ENCODE measurements at places on chromosomes 2 and 18. TPM values are rescaled to one million over a fixed set of nuclear protein-coding genes. Genes with fewer than 3 reads are reported as not detected.

GRCh38 chr2:149422337-149422990 is 92.1 kb downstream of the LYPD6 start:
- DNase-seq, result peak; percentile 40
- no peaks in the 10 kb centered on the region for H3K27me3 ChIP-seq
- peak overlapping the region; percentile 18 for H3K27ac ChIP-seq
- peaks cover 14% of the 10 kb centered on the region for H3K4me1 ChIP-seq

GRCh38 chr2:68653538-68653982 is 10.2 kb downstream of the PROKR1 start:
- DNase-seq, result no peak
- peaks cover 35% of the 10 kb centered on the region for H3K27me3 ChIP-seq
- H3K36me3 ChIP-seq, result no peaks in the 10 kb centered on the region

GRCh38 chr2:101464841-101465240 is 10.1 kb downstream of the RFX8 start:
- no peaks in the 10 kb centered on the region for H3K27me3 ChIP-seq
- peaks cover 37% of the 10 kb centered on the region for H3K4me1 ChIP-seq
- H3K4me3 ChIP-seq, result peak overlapping the region; percentile 15
- peak; percentile 64 for DNase-seq

GRCh38 chr2:128469875-128470274 is 151.2 kb upstream of the HS6ST1 start:
- DNase-seq, result no peak
- no peaks in the 10 kb centered on the region for H3K36me3 ChIP-seq
- H3K4me3 ChIP-seq, result no peak overlapping the region

- no peak for DNase-seq
- H3K4me1 ChIP-seq, result peaks cover 4% of the 10 kb centered on the region
- H3K27me3 ChIP-seq, result no peaks in the 10 kb centered on the region
Measured at GRCh38 chr18:36530676-36531405, 233.3 kb downstream of the FHOD3 start.

DNA sequence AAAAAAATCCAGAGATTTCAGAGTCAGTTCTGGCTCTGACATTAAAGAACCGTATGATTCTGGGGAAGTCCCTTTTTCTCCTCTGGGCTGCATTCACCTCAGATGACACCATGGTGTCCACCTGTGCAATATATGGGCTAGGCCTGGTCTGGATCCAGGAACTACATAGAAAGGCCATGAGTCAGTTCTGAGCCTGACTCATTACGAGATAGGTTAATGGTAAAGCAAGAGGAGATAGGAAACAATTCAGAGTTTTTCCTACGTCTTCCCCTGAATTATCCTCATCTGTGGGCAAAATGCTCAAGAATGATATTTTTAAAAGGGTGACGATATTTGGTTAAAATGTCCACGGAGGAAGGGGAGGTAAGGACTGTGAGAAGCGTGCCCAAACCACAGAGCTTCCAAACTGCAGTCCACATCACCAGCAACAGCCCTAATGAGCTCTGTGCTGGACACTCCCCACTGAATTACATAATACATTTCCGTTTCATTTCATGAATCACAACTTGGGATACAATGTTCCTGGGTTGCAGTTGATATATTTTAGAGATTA is 180.1 kb upstream of the OSR1 start:
- H3K27me3 ChIP-seq, result no peaks in the 10 kb centered on the region
- DNase-seq, result peak; percentile 92
- peaks cover 55% of the 10 kb centered on the region for H3K4me1 ChIP-seq
- H3K27ac ChIP-seq, result peak overlapping the region; percentile 70
- peak overlapping the region; percentile 30 for H3K4me3 ChIP-seq

DHRS9 gene
- not detected for total RNA-seq

QPCT gene
- total RNA-seq, result 37.4 TPM
